ENCODE measurements at places on chromosomes 1 and 21.

DNA sequence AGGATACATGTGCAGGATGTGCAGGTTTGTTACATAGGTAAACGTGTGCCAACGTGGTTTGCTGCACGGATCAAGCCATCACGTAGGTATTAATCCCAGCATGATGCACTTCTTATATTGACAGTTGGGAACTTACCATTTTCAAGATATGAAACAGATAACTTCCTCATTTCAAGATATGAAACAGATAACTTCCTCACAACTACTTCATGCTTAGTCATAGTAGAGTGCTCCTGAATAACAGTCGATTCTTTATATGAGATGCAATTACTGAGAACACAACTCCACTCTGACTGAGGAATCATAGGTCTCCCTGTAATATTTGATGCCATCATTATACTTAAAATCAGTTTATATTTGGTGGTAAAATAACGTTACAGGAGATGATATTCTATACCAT, 1124.3 kb downstream of the AMY1C start:
- DNase-seq = no peak

- DNase-seq = peak; percentile 29
These were observed 42.5 kb upstream of the POFUT2 start for GRCh38 chr21:45330075-45330781.

GRCh38 chr1:18936814-18937481, 19.5 kb downstream of the IFFO2 start:
- DNase-seq = no peak

GRCh38 chr1:223667484-223668182, 2.1 kb upstream of the CAPN8 start:
- DNase-seq = no peak

GRCh38 chr1:30414086-30414850, 309.1 kb downstream of the MATN1 start:
- DNase-seq = no peak

- DNase-seq = no peak
These were observed 25.2 kb downstream of the B3GALT5 start for GRCh38 chr21:39637971-39638240.

DNA sequence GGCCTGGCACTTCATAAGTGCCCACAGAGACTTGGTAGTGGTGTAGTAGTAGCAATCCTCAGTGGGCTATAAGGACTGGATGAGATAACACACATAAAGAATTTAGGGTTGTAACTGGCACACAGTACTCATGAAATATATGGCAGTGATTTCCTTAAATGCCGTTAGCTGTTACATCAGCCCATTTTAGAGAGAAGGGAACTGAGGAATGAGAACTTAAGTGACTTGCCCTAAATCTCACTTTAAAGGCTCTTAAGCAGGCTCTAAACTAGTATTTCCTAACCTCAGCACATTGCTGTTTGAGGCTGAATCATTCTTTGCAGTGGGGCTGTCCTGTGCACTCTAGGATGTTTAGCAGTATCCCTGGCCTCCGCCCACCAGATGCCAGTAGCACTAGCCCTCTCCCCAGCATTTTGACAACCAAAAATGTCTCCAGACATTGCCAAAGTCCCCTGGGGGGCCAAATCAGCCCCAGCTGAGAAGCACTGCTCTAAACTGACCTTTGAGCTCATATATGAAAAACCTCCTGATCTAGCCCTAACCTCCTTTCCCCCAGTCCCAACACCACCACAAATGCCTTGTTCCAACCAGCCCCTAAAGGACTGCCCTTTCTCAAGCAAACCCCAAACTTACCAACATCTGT, 11.6 kb downstream of the CAMK2N1 start:
- no peak for DNase-seq

DNA sequence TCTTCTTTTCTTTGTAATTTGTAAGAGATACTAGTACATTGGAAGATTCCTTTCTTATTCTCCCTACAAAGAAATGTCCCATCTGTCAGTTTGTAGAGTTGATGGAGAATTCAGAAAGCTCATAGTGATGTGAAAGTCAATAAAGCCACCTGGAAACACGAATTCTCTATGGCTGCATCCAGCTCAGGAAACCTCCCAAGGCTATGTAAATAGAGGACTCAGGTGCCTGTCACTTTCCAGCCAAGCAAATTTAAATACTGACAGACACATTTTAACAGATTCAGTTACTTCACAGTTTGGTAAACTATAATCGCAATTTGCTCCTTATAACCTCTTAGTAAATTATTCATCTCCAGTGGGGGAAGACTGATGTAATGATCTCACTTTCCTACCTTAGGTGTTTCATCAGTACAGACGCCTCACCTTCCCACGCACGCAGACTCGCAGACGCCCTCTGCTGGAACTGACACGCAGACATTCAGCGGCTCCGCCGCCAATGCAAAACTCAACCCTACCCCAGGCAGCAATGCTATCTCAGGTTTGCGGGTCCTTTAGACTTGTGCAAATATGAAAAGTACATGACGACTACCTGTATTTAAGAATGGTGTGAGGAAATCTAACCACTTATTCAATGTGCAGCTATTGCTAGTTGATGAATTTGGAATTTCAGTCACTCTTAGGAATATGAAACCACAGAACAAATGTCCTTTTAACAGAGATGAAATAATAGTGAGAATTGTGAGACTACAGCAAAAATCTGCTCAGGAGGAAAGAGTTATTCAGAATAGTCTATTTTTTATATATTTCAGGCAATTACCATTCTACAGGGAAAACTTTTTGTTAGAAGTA, 60.6 kb downstream of the PTPRC start:
- peak; percentile 23 for DNase-seq

DNA sequence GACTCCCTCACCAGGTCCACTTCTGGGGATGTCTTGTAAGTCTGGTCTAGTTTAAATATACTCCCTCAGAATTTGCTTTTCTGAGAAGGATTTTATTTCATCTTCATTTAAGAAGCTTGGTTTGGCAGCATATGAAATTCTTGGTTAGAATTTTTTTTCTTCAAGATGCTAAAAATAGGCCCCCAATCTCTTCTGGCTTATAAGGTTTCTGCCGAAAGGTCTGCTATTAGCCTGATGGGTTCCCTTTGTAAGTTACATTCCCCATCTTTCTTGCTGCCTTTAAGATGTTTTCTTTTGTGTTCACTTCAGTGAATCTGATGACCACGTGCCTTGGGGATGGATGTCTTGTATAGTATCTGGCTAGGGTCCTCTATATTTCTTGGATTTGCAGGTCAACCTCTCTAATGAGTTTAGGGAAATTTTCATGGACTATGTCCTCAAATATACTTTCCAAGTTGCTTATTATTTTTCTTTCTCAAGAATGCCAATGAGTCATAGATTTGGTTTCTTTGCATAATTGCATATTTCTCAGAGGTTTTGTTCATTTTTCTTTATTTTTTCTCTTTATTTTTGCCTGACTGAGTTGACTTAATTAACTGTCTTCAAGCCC, 19.4 kb downstream of the TCP10L start:
- no peak for DNase-seq

GRCh38 chr1:27471477-27471876, 18.5 kb downstream of the WASF2 start:
- no peak for DNase-seq

GRCh38 chr1:75797273-75797588, 549 bp downstream of the MSH4 start:
- no peak for DNase-seq

DNA sequence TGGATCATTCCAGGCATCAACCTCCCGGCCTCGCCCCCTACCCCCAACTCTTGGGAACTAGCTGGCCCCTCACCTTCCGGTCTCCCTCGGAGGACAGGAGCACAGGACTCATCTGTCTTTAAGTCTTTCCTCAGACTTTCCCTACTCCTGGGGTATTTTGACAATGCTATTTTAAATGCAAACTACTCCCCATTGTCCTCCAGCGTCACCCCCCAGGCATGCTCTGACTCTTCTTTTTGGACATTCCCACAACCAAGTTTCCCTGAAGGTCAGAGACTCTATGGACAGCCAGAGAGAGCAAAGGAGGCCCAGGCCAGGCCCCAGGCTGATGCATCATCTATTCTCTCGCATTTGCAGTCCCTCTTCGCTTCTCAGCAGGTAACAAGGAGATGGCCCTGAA, 424.3 kb downstream of the PCP4 start:
- DNase-seq = no peak

DNA sequence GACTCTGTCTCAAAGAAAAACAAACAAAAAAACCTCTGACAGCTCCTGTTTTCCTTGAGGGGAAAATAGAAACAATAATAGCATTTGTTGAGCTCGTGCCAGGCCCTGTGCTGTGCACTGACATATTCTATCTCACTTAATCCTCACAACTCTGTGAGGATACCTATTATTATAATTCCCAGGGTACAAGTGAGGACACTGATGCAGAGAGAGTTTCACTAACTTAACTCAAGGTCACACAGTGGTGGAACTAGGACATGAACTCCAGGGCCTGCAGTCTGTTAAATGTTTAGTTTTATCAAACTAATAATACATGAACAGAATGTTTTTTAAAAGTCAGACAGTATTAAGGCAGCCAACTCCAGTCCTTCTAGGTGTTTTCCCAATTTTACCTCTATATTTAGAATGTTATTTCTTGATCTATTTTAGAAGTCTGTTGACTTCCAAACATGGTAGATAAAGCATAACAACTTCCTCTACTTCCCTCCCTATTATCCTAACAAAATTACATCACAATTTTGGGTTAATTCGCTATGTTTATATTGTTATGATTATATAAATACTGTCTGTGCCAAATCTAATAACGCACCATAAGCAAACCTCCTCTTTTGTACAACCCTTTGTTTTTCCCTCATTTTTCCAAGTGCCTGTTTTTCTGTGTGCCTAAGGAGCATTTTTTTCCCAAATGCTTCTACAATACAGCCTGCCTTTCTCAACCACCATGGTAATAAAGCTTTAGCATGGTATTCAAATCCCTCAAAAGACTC, 4.9 kb downstream of the FNDC5 start:
- DNase-seq = no peak

DNA sequence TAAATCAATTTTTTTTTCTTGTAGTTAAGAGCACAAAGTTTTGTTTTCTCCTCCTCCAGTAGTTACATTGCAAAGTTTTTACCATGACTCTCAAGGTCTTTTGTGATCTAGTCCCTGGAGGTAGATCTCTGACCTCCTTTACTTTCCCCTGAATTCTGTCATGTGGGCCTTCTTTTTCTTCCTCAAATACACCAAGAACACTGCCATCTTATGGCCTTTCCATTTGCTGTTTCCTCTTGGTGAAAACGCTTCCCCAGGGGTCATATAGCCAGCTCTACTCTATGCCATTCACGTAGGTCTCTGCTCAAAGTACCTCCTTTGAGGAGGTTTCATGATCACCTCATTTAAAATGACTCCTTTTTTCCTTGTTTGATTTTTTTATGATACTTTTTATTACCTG, 2.7 kb downstream of the DDX20 start:
- no peak for DNase-seq

GRCh38 chr1:156662005-156662799, 15.0 kb downstream of the NES start:
- DNase-seq = no peak

DNA sequence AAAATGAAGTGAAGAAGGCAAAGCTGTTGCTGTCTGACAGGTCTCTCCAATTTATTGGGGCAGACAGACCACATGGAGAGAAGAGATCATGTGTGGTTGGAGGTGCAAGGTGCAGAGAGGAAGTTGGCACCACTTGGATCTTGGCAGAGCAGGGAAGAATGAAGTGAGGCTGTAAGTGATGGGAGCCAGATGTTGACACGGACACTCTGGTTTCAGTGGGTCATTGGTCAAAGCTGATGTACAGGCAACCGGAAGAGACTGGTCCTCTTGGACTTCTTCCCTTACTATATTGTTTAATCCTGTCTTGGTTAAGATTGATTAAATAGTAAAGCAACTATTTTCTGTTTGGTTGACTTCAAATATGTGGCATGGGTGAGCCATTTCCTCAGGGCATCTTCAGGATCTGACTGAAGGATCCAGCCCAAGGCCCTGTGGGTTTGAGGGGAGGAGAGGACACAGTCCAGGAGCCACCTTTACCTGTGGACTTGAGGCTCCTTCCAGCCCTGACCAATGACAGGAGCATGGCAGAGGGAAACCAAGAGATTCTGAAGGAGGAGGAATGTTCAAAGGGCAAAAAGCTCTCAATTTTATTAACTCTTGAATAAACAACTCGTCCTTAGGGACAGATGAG, 49.4 kb downstream of the NENF start:
- no peak for DNase-seq

DNA sequence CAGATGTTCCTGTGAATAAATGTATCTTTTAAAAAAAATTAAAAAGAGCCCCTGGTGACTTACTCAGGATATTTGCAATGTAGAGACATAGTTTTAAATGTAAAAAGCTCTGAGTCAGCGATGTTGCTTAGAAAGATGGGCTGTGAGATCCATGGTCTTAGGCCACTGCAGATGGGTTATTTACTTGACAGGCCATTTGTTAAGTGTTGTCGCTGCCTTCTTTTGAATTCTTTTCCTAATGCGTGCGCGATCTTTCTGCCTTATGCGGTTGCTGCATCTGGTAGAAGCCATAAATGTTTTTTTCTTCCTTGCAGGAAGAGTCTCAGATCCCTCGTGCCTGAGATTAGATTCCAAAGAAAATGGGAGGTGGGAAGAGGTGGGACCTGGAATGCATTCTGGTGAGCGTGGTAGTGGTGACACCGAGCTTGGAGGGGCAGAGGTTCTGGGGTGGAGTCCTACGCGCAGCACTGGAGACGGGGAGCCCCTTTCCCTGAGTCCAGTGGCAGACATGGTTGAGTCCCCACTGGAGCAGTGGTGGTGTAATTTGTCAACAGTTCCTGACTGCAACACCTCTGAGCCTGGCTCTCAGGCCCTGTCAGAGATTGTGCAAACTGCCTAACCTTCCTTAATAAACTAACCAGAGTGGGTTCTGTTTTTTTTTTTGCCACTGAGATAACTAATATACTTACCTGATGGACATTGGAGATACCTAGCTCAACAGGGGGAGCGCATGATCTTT, 197.2 kb downstream of the HHAT start:
- DNase-seq = no peak

GRCh38 chr1:56644064-56644918, 823 bp upstream of the PRKAA2 start:
- peak; percentile 54 for DNase-seq

- peak; percentile 96 for DNase-seq
These were observed 16.6 kb downstream of the UTP11 start for GRCh38 chr1:38029081-38029681.

DNA sequence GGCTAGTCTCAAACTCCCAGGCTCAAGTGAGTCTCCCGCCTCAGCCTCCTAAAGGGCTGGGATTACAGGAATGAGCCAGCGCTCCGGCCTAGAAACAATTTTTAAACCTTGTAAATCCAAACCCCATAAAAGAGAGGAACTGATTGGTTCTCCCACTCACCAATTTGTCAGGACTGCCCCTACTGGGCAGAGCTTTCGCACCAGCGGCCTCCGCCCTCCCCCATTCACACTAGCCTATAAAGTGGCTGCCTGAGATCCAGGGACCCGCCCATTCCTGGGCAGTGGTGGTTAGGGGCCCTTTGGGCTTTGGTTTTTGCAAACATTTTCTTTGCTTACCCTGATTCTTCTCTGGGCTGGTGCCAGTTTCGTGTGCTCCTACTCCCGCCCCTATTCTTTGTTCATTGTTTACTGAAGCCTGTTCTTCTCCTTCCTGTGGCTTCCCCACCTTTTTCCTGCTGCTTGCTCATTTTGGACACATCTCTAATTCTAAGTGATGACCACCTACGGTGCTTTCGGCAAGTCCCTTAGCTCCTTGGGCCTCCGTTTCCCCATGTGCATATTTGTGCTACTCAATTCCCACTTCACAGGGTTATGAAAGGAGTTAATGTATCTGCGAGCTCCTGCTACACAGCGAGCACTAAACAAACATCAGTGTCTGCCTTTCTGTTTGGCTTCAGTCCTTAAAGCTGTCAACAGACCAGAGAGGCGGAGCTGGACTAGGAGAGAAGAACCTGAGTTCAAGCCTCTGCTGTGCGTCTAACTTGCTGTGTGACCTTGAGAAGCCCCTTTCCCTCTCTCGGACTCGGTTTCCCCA, 39.8 kb upstream of the CLIC4 start:
- peak; percentile 78 for DNase-seq

All from brain (organoid and tissue), 16 donors.